ENCODE measurements at places on chromosomes 5 and 9. TPM values are rescaled to one million over a fixed set of nuclear protein-coding genes. Genes with fewer than 3 reads are reported as not detected.

Gene PRRX2
- 0.98 TPM for polyA plus RNA-seq

Gene C9orf152
- polyA plus RNA-seq = 12.9 TPM

Gene ANXA1
- polyA plus RNA-seq = 98.8 TPM

Gene MPDZ
- polyA plus RNA-seq = 66.0 TPM

Gene DTWD2
- 8.5 TPM for polyA plus RNA-seq

Gene GPR151
- polyA plus RNA-seq = not detected

Gene WHRN
- 11.4 TPM for polyA plus RNA-seq

Gene PIGO
- 25.8 TPM for polyA plus RNA-seq

Gene NUTM2F
- not detected for polyA plus RNA-seq

Gene FST
- 0.63 TPM for polyA plus RNA-seq

Gene IRX2
- 66.0 TPM for polyA plus RNA-seq

Gene IGFBPL1
- polyA plus RNA-seq = 1.4 TPM

Gene PCDHA10
- 0.34 TPM for polyA plus RNA-seq

Gene SLC6A3
- 2.3 TPM for polyA plus RNA-seq

Gene UBQLN1
- 96.0 TPM for polyA plus RNA-seq

Gene ANKRD31
- polyA plus RNA-seq = 0.43 TPM

Gene FOXD4
- polyA plus RNA-seq = 0.28 TPM

Gene C5orf52
- not detected for polyA plus RNA-seq

Gene MYMK
- polyA plus RNA-seq = not detected

Gene IL5
- polyA plus RNA-seq = 0.40 TPM

Gene RORB
- 0.22 TPM for polyA plus RNA-seq

Gene KIF27
- 17.3 TPM for polyA plus RNA-seq

Gene RAD23B
- 114 TPM for polyA plus RNA-seq

All from left lung (tissue), 14 donors.